ENCODE measurements at places on chromosomes 12 and 14.

DNA sequence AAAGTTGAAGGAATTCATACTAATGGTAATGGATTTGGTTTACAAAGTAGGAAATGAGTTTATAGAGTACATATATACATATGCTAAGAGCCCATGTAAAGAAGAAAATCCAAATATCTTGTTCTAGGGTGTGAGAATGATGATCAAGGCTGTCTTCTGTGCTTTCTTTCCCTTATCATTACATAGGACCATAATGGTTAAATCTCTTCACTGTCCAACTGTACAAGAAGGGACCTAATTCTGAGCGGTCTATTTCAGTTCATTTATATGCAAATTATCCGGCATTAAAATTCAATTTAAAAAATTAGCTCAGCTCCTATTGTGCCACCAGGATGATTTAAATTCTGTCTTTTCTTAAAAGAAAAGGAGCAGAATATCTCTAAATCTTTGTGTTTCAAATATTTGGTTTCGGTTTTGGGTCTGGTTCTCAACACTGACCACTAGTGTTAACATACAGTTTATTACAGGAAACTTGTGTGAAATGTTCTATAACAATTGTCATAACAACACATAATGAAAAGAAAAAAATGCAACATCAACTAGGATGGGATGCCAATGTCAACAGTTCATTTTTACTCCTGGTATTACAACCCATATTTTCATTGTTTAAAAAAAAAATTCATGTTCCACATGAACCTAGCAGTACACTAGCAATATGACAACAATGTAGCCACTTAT is 16.8 kb downstream of the OR4K1 start:
- no peak for DNase-seq

DNA sequence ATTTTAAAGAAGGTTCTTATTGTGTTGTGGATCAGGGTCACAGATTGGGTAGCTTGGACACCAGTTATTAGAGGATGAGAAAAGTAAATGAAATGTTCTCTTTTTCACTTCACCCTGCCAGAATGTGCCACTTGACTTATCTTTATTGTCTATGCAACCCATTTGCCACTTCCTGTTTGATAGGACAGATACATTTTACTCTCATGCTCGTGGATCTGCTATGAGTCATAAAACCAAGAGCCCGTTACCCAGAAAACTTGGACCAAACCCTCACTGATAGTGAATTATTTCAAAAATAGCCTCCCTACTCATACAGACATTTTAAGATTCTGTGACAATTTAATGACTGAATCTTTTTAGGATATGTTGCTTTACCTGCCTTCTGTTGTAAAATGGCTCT is 1.8 kb downstream of the ISCA2 start:
- no peak for DNase-seq

DNA sequence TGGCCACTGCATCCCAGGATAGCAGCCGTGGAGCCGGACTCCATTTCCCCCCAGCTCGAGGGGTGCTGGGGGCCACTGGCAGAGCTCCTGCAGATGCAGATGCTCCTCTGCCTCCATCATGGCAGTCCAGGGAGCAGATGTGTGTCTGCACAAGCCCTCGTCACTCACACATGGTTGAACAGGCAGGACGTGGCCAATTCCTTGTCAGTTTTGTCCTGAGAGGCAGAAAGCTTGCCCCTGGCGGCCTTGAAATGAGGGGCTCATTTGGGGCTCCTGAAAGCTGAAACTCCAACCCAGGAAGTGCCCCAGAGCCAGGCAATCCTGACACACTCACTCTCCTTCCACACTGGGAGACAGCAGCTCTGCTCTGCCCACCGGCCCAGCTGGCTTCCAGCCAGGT is 100.9 kb upstream of the C14orf180 start:
- no peak for DNase-seq

DNA sequence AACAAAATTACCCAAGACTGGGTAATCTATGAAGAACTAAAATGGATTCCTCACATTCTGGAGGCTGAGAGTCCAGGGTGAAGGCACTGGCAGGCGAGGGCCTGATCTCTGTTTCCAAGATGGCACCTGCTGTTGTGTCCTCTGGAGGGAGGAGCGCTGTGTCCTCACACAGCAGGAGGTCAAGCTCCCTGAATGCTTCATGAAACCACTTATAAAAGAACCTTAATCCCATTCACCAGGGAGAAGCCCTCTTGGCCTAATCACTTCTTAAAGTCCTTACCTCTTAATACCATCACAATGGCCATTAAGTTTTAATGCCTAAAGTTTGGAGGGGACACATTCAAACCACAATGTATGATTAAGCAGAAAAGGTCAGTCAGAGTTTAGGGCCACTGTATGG is 172.4 kb downstream of the EMP1 start:
- DNase-seq, result no peak

GRCh38 chr14:61211476-61212255 is 69.5 kb downstream of the TMEM30B start:
- DNase-seq, result no peak
